MG63 (cell line): ENCODE measurements at places on chromosomes 5 and 9. TPM values are rescaled to one million over a fixed set of nuclear protein-coding genes. Genes with fewer than 3 reads are reported as not detected.

- no peak for DNase-seq
Measured at GRCh38 chr5:137510671-137511070, 11.5 kb upstream of the SPOCK1 start.

GRCh38 chr9:114348261-114348905, 18.7 kb downstream of the ORM2 start:
- no peak for DNase-seq

- DNase-seq = no peak
Measured at GRCh38 chr9:74083681-74084433, 413.3 kb upstream of the RORB start.

EGR1 gene
- total RNA-seq = 1.2 TPM in 1 of 2 replicates, not detected in the other

- peak; percentile 51 for DNase-seq
Measured at GRCh38 chr5:150172145-150172544, 5.6 kb downstream of the CDX1 start.

- DNase-seq = no peak
Measured at GRCh38 chr5:136228136-136228757, 35.3 kb upstream of the SMIM32 start.

GRCh38 chr9:111726949-111727348, 65.5 kb downstream of the GNG10 start:
- no peak for DNase-seq

DNA sequence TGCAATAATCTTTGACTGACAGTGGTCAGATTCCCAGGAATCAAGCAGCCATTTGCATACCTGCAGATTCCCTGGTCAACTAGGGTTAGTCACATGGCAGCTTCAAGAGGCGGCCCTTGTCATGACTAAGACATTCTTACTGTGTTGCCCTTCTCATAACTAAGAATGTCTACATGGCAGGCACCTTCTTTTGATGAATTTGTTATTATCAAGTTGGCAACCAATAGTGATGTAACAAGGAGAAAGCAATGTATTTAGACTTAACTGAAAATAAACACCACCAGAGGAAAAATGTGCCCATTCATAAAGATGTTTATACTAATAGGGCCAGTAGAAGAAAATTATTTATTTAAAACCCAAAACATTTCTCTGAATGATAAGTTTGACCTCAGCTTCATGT, 215.6 kb downstream of the TLE1 start:
- no peak for DNase-seq

DNA sequence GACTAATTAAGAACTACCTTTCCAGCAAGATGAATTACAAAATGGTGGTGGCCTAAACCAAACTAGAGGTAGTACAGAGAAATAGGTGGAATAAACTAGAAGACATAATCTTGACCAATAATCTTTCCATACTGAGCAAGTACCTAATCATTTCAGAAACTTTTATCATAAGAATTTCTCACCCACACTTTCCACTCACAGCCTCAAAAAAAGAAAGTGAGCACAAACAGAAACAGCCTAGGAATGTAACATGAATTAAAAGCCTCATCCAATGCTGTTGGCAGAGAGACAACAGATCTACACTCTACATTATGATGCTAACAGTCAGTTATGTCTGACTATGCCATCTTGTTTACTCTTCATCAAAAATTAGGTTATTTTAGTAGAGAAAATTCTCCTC, 1.3 kb downstream of the RNF38 start:
- no peak for DNase-seq

LHX6 gene
- not detected in 2 replicates for total RNA-seq

- peak; percentile 83 for DNase-seq
Measured at GRCh38 chr9:127873886-127874285, 3.6 kb downstream of the AK1 start.

DNA sequence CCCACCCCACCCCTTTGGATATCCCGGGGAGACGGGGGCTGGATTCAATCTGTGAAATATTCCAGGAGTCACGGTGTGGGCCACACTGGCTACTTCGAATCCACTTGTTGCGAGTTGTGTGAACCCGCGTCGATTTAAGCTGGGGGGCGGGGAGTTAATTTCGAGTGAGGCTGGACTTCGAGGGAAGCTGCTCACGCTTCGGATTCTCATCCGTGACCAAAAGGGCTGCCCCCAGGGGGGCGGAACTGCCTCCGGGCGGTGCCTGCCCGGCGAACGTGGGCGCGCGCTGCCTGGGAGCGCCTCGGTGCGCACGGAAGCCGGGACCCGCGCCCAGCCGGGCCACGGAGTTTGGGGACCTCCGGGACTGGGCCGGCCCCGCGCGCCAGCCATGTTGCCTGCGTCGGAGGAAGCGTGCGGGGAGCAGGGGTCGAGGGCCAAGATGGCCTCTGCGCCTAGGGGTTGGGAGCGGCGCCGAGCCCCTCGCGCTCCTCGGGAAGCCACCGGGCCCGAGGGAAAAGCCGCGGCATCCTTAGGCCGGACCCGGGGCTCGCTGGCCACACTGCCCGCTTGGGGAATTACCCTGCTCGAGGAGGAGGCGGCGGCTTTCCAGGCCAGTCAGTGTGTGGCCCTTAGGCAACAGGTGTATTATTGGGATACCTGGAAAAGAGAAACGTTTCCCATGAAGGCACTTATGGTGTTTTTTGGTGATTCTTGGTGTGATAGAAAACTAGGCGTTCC, 975 bp downstream of the OCLN start:
- peak; percentile 43 for DNase-seq

GRCh38 chr9:107819772-107820565, 330.4 kb upstream of the KLF4 start:
- no peak for DNase-seq

GRCh38 chr9:72443855-72444254, 77.6 kb upstream of the TMC1 start:
- DNase-seq = no peak

FYB1 gene
- total RNA-seq = not detected in 2 replicates

DNA sequence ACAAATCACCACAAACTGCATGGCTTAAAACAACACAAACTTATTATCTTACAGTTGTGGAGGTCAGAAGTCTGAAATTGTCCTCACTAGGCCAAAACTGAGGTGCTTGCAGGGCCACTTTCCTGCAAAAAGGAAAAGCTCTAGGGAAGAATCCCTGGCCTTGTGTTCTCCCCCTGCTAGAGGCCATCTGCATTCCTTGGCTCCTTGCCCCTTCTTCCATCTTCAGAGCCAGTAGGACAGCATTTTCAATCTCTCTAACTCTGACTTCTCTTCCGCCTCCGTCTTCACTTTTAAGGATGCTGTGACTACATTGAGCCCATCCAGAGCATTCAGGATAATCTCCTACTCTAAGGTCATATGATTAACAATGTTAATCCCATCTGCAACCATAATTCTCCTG, 236.6 kb downstream of the CDK5RAP2 start:
- no peak for DNase-seq

GRCh38 chr5:135035678-135036030, 1.6 kb upstream of the PITX1 start:
- no peak for DNase-seq

GRCh38 chr9:21555911-21556310, 73.8 kb upstream of the IFNE start:
- DNase-seq = peak; percentile 61

DNA sequence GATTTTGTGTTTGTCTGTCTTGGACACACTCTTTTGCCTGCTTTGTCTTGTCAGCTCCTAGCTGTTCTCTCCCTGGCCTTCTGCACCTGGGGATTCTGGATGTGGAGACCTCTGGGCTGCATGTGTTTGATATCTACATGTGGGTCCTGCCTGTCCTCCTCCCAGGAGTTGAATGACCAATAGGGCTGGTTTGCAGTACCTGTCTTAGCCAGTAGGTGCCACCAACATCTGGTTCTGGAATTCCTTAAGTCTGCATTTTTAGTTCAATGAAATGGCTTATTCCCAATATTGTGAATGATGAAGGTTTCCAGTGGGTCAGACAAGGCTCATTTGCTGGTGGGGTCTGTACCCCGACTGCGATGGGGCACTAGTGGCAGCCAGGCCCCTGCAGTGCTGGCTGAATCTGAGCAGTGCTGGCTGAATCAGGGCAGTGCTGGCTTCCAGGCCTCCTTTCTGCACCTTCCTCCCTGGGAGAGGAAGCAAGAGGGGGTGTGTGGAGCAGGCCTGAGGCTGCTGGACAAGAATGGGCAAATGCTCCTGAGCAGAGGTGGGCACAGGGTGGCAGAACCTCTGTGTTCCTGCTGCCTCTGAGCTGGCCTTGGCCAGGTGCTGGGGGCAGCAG, 73.3 kb downstream of the RXRA start:
- no peak for DNase-seq

- DNase-seq = no peak
Measured at GRCh38 chr5:2262620-2263019, 379.9 kb upstream of the IRX4 start.

- no peak for DNase-seq
Measured at GRCh38 chr5:114434396-114435219, 72.7 kb downstream of the KCNN2 start.

DNA sequence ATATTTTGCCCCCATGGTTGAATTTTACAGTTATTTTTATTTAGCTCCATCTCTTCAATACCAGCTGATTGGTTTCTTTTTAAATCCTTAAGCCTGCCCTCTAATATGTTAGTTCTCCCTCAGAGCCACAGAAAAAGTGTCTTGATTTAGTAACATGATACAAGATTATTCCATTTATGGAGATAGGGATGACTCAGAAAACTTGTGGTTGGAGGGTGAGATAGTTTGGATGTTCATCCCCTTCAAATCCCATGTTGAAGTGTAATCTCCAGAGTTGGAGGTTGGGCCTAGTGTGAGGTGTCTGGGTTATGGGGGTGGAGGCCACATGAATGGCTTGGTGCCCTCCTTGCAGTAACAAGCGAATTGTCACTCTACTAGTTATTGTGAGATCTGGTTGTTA, 115.7 kb downstream of the FBXO38 start:
- no peak for DNase-seq

ANKRD34B gene
- total RNA-seq = not detected in 2 replicates

MSX2 gene
- total RNA-seq = 8.5 and 10.7 TPM in 2 replicates

KCNIP1 gene
- total RNA-seq = 0.43 and 7.9 TPM in 2 replicates

- no peak for DNase-seq
Measured at GRCh38 chr5:31823472-31823871, 184.5 kb downstream of the PDZD2 start.

DNA sequence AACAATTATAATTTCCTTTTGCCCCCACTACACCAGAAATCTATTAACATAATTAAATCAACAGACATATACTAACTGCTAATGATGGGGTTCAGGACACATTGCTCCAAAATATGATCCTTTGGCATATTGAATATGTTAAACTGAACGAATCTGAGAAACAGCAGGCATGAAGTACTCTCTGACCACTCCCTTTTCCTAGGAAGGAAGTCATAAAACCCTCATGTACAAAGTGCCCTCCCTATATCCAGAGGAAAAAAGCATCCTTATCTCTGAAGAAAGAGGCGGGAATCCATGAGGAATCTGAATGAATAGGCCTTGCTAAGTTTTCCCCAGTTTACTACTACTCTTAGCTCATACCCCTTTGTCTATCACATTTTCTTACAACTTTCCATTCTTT, 67.9 kb downstream of the ADAMTS6 start:
- DNase-seq = no peak

DNA sequence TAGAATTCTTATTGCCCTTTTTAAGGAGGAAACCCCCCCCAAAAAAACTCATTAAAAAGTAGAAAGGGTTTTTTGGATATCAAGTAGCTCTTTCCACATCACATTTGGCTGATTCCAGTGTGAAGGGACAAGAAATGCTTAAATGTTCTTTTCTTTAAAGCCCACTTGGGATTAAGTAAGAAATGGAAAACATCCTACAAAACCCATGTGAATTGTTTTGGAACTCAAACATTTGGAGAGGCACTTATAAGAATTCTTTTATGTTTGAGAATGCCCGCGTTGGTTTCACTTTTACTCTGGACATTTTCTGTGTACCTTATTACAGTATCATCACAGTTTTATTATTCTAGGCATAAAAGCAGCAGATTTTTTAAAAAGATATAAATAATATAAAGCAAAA, 301.1 kb upstream of the ACTBL2 start:
- DNase-seq = no peak

WWC1 gene
- total RNA-seq = 15.9 and 38.3 TPM in 2 replicates

DNA sequence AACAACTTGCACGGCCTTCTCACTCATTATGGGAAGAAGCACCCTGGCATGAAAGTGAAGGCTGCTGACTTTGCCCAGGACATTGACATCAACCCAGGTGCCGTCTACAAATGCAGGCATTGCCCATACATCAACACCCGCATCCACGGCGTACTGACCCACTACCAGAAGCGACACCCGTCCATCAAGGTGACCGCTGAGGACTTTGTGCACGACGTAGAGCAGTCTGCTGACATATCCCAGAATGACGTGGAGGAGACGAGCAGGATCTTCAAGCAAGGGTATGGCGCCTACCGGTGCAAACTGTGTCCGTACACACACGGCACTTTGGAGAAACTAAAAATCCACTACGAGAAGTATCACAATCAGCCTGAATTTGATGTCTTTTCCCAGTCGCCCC, 65.4 kb downstream of the ZNF462 start:
- DNase-seq = no peak

- DNase-seq = no peak
Measured at GRCh38 chr5:132688536-132689339, 14.9 kb downstream of the IL4 start.

- DNase-seq = no peak
Measured at GRCh38 chr5:119257613-119258012, 98.2 kb upstream of the TNFAIP8 start.

STXBP1 gene
- 0.36 and 87.7 TPM in 2 replicates for total RNA-seq

- no peak for DNase-seq
Measured at GRCh38 chr9:14958989-14959388, 48.8 kb upstream of the FREM1 start.

DNA sequence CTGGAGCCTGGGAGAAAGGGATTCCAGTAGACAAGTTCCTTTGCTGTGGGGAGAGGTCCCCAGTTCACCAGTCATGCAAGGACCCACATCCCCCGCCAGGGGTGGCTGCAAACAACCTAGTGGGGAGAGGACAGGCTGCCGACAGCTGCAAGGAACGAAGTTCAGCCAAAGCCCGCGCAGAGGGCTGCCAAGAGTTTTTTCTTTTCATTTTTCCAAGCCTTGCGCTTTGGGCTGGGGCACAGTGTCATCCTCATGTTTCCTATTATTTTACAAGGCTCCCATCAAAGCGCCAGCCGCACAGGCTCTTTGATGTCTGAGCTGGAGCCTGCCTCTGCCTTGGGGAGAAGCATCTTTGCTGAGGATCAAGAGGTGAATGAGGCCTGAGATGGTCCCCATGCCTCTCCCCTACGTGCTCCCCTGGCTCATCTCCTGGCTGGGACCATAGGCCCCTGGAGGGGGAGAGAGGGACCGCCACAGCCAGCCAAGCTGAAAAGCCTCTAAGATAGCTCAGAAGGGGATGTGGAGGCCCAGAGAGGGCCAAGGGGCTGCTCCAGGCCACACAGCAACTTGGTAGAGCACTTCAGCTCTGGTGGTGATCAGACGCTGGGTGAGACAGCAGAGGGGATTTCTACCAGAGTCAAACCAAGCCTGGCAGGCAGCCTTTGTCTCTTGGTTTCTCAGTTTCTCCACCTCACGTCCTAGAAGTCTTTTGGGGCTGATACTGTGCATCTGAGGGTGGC, 50.4 kb upstream of the SYNPO start:
- peak; percentile 93 for DNase-seq

DNA sequence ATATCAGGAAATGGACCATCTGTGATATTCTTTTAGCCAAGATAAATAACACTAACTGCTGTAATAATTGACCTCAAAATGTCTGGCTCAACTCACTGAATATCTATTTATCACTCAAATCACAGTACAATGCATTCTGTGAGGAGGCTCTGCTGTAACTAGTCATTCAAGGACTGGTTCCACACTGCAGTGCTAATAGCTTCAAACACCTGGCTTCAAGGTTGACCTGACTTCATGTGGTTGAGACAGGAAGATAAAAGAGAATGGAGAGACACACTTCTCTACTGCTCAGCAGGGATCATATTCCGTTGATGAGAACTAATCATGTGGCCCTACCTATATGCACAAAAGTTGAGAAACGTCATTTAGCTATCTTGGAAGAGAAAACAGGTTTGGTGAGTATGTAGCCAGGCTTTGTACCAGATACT, 3.4 kb upstream of the RHOBTB3 start:
- DNase-seq = no peak
